Upper lobe of right lung (tissue), 1 donor: ENCODE measurements at places on chromosomes 4 and X.
A peak's percentile ranks its signal among the peaks of the same experiment; 100 is the strongest.

DNA sequence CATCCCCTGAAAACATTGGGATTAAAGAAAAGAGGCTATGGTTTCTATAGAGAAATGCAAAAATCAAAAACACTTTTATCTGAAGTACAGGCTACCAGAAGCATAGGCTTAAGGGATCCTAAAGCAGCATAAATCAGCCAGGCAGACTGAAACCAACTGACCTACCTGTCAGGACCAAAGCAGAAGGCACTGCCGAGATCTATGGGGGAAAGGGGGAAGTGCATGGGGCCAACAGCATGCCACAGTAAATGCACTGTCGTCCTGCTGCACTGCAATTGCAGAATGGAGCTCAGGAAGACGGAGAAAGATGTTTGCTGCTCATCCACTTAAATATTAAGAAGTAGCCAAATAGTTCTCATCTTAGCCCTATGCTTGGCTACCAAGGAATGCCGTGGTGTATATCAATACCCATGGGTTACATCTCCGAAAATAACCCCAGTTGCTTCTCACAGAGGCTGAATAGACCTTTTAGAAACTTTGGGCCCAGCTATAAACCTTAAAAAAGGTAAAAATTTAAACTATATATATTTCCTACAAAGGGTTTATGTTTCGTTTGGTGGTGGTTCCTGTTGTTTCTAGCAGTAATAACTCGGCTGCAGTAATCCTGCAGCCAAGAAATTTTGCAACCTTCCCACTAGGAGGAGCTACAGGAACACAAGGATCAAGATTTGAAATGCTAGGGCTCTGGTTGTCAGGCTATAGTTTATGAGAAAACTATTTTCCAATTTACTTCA is 312.2 kb upstream of the DIAPH2 start:
- DNase-seq: no peak

DNA sequence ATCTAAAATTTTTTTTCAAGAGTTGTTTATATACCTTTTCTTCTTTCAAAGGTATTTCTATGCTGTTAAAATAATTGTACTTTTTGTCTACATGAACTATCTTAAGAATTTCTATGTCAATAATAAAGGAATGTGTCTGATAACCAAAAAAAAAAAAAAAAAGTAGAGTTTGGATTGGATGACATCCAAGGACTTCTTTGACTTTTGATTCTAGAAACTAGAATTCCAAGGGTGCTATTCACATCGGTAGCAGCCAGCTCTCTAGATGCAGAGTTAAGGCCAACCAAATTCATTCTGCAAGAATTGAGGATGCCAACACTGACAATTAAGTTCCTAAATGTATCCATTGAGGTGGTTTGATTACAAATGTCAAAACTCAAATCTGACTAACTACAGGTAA is 42.0 kb upstream of the PRKG2 start:
- no peak for DNase-seq

DNA sequence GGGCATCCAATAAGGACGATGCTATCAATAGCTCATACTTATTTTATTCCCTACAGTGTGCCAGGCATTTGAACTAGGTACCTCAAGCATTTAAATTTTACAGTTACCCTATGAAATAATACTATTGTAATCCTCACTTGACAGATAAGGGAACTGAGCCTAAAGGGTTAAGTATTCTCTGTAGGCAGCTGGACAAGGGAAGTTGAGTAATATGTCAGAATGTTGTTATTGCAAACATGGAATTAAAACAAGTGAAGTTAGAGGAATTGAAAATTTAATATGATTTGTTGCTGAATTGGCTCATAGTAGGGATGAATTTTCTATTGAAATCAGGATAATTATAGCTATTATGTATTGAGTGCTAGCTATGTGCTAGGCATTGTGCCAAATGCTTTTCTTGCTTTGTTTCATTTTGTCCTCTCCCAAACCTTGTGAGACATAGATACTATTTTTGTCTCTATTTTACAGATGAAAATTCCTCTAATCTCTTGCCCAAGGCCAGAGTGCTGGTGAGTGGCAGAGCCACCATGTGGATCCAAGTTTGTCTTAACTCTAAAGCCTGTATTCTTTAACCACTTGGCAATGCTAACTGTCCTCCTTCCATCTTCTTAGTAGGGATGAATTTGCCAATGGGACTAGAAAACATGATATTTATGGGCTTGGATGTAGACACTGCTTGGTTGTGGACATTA is 58.1 kb downstream of the TMEM164 start:
- DNase-seq: no peak

- DNase-seq: no peak
Measured at GRCh38 chr4:130668859-130669258, 1572.9 kb downstream of the C4orf33 start.

GRCh38 chrX:105116486-105116885 is 104.0 kb downstream of the TEX13A start:
- DNase-seq: no peak

DNA sequence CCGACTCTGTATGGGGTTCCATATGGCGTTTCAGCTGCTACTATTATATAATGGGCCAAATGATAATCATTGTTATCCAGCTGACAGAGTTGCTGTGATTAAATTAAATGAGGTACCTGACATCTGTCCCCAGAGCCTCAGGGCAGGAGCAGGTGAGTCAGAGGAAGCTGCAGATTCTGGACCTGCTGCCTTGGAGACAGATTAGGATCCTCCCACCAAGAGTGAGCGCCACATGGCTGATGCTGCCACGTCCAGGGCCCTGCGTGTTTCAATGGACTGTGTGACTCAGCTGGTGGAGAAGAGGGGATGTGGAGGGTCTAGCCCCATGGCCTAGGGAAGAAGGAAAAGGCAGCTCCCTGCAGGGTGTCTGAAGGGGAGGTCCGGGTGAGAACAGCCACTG is 28.3 kb upstream of the UXT start:
- DNase-seq: no peak

GRCh38 chrX:114675365-114675764 is 91.5 kb downstream of the HTR2C start:
- DNase-seq: no peak

DNA sequence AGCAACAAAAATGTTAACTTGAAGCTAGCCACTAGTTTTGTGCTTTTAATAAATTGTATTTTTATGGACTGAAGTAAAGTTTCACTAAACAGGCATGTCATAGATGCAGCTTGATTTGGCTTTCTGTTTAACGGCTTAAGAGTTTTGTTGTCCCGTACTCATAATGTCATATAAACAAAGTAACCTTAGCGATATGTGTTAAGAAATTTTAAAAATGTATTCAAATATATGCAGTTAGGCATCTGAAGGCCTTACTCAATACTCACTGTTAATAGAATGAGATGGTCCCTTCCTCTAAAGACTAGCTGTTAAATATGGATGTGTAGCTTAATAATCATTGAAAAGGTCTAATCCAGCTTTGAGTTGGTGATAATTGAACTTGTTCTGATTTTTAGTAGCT is 1.0 kb upstream of the SCLT1 start:
- no peak for DNase-seq

GRCh38 chr4:160352637-160353036 is 1249.8 kb downstream of the RAPGEF2 start:
- no peak for DNase-seq

- peak; percentile 16 for DNase-seq
Measured at GRCh38 chr4:8759987-8760386, 111.7 kb downstream of the HMX1 start.

DNA sequence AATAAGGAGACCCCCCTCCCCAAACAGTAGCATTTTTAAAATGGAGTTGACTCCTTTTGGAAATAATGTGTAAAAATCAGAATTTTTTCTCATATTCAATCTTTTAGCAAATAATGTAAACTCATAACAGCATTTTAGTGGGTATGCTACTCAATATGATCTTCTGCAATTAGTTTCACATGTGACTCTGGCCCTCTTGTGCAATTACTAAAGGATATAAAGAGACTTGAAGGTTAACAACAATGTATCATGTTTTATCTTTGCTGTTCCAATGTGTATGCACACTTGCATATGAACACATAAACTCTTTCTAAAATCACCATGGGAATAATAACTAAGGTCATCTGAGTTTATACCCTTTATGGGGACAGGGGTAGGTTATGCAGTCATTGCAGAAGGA is 39.9 kb upstream of the RXFP1 start:
- no peak for DNase-seq

DNA sequence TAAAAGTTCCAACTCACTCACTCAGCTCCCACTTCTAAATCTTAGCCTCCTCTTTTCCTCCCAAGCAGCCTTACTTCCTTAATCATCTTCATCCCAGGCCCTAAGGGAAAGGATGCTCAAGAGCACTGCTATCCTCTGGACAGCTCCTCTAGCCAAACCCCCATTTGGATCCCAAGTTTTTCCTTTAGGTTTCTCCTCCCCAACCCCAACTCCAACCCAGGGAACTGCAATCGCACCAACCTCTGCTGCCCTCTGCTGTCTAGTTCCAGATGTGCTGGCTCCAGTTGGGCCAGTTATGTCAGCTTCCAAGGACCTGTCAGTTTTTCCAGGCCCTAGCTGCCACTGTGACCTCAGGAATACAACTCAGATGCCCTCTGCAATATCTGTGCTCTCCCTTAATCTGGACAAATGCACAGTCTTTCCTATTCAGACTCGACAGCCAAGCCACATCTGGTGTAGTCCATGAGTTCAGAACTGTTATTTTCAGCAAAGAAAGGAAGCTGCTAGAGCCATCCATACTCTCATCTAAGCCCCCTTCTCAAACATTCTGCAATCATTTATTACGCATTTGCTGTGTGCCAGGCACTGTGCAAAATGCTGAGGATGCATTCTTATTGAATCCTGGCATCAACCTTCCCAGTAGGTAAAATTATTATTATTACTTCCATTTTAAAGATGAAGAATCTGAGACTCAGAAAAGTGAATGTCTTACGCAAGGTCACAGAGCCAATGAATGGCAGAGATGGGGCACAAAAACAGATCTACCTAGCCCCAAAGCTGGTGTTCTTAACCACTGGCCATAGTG is 12.3 kb upstream of the XPNPEP2 start:
- DNase-seq: peak; percentile 66

- DNase-seq: no peak
Measured at GRCh38 chrX:37701588-37701987, 16.0 kb downstream of the XK start.

- DNase-seq: no peak
Measured at GRCh38 chr4:173337463-173337862, 3.3 kb upstream of the HMGB2 start.

- no peak for DNase-seq
Measured at GRCh38 chr4:158169506-158169905, 3.3 kb downstream of the GASK1B start.

DNA sequence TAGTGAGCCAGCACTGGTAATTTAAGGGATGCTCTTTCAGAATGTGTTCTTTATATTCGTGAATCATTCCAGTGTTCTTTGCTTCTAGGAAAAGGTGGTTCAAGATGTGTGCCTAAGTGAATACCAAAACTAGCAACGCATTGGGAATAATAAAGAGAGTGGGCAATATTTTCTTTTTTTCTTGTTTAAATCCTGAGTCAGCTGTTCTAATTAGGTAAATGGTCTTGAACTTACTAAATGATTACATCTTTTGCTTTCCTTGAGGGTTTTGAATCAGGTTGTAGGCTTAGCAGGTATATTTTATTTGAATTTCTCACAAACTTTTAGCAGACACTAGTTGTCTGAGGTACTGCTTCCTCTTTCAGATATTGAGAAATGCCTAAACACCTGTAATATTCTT is 29.5 kb downstream of the ENPEP start:
- DNase-seq: no peak

DNA sequence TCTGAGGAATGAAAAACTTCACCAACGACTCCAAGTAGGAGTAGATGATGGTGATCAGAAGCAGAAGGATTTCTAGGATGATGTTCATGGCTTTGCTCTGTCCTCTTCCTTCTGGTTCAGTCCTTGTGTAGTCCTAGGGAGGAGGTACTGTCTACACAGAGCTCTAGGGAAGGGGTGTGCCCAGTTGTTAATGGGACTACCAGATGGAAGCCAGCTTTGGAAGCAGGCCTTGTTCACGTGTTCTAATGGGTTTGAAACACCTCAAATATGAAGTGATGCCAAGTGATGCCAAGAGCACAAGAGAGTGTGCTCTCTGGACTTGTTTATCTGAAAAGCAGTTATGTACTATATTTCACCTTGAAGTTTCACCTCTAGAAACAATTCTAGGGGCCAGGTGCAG is at the start of gene HSD17B13:
Gene HSD17B13 (minus strand): TSS at position 129 of the 400 bp plus-strand sequence. CDS start 41 bp downstream, at position 88.
- DNase-seq: no peak

GRCh38 chrX:14997271-14997670 is 124.0 kb downstream of the MOSPD2 start:
- DNase-seq: no peak

DNA sequence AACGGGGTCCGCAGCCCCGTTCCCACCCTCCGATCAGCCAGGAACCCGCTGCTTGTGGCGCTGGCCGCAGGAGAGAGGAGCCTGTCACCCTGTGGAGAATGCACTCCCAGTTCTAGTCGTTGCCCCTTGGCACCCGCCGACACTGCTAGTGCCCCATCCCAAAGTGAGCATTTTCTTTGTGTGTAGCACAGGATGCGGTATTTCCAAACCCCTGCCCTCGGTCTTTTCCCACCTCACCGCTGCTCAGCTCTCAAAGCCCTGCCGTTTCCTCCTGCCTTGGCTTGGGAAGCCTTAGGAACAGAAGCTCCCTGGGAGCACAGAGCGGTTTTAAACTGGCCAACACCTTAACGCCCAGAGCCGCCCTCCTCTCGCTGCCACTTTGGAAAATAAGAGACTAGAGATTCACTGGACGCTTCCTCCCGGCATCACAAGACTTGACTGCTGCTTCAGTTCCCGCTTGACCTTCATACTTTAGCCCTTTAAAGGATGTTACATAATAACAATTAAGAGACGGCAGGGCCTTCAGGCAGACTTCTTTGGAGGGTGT is 772 bp downstream of the CYP4V2 start:
- DNase-seq: no peak

GRCh38 chr4:165010991-165011390 is 20.8 kb upstream of the TRIM60 start:
- no peak for DNase-seq

DNA sequence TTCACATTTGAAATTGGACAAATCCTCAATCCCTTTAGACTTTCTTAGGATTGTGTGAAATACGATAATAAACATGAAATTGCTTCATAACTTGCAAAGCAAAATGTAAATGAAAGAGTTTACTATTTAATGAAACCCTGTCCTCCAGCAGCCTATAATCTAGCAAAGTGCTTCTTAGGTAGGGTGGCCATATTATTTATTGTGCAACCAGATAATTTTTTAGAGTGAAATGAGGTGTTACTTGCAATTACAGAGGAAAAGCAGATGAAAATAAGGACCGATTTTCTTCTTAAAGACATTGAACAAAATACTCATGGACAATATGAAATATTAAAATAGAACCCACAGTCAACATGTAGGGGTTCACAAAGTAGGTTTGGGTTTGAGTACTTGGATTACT is 116.2 kb upstream of the GALNT7 start:
- no peak for DNase-seq
